Psoas muscle (tissue), 8 donors: ENCODE measurements at places on chromosomes 2 and 18.

- DNase-seq: no peak
Observed at GRCh38 chr2:49042488-49042887, 111.8 kb downstream of the FSHR start.

DNA sequence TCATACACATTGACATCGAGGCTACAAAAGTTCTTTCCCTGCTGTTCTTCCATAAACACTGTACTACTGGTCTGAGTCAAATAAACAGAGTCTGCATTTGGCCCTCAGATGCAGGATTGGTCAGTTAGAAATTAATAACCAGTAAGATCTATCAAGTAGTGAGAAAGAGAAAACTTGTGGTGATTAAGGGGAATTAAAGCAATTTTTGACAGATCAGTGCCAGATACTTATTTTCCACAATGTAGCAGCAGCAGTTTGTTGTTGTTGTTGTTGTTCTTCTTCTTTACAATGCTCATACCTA lies 85.0 kb downstream of the IKZF2 start:
- DNase-seq: no peak

- DNase-seq: no peak
Observed at GRCh38 chr2:223532161-223532560, 70.0 kb downstream of the SCG2 start.

GRCh38 chr2:216717491-216717901 lies 22.1 kb upstream of the IGFBP5 start:
- no peak for DNase-seq

DNA sequence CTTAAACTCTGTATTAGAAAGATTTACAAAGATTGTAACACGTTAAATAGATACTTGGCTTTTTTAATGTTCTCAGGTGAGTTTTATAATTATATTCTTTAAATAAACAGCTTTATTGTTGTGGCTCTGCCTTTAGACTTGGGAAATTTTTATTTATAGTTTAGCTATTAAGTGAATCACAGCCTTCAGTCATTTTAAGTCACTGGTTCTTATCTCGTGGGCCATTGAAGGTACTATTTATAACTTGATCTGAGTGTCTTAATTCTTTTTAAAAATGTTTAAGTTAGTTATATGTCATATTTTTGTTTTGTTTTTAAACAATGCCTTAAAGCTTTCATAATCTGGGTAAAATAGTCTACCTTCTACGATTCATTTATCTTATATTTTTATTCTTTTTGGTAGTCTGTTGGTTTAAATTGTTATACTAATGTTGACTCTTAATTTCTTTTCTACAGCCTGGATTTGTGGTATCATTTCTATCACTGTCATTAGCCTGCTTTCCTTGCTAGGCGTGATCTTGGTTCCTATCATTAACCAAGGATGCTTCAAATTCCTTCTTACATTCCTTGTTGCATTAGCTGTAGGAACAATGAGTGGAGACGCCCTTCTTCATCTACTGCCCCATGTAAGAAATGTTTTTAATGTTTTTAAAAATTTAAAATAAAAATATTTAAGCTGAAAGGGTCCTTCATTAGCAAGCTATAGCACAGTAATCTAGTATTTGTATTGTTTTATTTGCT lies 49.3 kb downstream of the SLC39A10 start:
- DNase-seq: no peak
